Endothelial cell (in vitro differentiated cells): ENCODE measurements at places on chromosomes 12 and 14.

- no peak for DNase-seq
Measured at GRCh38 chr12:109443794-109444193, 33.3 kb downstream of the KCTD10 start.

GRCh38 chr14:68563251-68564131 lies 229.4 kb downstream of the ZFP36L1 start:
- no peak for DNase-seq

DNA sequence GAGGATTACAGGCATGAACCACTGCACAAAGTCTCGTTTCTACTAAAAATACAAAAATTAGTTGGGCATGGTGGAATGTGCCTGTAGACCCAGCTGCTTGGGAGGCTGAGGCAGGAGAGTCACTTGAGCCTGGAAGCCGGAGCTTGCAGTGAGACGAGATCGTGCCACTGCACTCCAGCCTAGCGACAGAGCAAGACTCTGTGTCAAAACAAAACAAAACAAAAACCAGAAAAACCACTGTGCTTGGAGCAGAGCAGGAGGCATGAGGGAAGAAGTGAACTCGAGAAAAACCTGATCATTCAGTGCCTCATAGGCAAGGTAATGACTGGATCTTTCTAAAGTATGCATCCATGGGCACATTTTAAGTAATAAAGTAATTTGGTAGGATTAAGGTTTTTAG lies 487.8 kb downstream of the KCNH5 start:
- DNase-seq: no peak

DNA sequence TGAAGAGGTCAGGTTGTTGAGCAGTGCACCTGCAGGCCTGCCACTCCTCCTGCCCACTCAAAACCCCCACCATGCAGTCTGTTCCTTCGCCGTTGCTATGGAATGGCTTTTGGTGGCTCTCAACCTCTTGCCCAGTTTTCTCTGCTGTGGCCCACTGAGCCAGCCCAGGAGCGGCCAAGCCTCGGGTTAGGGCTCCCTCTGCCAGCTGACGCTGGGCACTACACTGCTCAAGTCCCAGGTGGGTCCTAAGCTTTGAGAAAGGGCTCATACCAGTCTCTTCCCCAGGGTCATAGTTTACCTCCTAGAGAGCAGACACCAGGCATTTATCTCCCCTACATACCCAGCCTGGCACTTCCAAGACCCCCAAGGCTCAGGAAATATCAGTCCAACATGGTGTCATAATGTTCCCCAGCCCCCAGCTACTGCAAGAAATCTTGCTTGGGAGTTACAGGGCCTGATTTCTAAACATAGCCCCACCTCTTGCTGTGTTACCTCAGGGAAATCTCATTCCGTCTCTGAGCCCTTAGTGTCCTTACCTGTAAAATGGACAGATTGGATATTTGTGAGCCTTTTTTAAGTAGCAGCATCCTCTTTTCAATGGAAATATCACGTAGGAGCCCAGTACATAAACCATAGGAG lies 59.4 kb downstream of the TSPAN11 start:
- peak; percentile 79 for DNase-seq

- no peak for DNase-seq
Measured at GRCh38 chr12:44835641-44836379, 40.3 kb downstream of the NELL2 start.

GRCh38 chr12:23816394-23816851 lies 133.0 kb downstream of the SOX5 start:
- no peak for DNase-seq

DNA sequence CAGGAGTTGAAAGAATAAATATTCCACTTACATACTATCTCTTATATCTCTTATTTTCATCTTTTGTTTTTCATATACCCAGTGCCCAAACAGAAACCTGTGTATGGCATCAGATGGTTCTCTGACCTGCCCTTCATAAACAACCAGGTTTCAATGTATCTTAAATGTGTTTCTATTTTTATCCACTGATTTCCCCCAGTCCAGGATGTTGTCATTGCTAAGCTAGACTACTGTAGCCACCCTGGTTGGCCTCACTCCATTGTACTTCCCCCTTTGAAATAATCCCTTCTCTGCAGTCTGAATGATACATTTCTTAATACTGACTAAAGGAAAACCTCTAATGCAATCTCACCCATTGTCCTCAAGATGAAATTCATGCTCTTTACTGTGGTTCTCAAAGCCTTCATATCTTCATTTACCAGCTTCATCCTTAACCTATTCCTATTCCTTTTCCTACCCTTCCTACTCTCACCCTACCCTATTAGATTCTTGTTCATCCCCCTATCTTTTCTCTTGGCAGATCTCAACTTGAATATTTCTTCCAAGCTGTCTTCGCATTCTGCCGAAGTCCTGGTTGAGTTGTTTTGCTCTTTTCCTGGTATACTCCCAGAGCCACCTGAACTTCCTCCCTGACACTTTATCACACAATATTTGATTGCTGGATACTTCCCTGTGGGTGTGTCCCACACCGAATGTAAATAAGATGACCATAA lies 312.4 kb downstream of the FOXG1 start:
- no peak for DNase-seq

GRCh38 chr12:129067491-129067890 lies 214.2 kb downstream of the GLT1D1 start:
- DNase-seq: no peak

DNA sequence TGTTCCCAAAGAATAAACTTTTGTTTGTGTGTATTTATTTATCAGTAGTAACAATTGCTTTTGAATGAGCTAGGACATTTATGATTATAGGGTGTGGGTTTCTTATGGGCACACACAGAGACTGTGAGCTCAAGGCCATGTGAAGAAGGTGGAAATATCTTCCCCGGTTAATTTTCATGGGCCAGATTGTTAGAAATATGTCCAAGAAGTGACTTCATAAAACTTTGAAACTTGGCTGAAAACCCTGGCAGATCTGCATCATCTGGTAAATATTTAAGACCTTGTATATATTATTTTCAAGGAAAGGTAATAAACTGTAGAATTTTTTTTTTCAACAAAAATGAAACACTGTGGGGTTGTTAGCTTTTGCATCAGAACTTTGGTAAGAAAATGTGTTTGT lies 53.5 kb upstream of the RNU6-8 start:
- no peak for DNase-seq

- DNase-seq: peak; percentile 44
Measured at GRCh38 chr14:74478996-74479635, 14.0 kb downstream of the NPC2 start.

GRCh38 chr14:72965249-72965648 lies 39.0 kb downstream of the DCAF4 start:
- DNase-seq: no peak

DNA sequence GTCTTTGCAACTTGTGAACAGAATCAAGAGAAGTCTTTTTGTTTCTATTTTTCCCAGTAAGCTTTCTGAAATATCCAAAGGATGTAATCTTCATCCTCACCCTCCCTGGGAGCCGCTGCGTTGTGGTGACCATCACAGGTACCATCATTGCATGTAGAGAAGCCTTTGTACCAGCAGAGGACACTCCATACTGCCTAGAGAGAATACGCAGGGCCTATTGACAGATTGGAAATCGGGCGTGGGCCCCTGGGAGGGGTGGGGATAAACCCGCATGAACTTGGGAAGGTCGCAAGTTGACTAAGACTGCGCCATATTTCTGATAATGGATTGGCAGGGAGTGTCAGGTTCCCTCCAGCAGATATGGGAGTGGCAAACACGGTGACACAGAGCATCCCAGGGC lies 12.7 kb downstream of the KRT1 start:
- no peak for DNase-seq

DNA sequence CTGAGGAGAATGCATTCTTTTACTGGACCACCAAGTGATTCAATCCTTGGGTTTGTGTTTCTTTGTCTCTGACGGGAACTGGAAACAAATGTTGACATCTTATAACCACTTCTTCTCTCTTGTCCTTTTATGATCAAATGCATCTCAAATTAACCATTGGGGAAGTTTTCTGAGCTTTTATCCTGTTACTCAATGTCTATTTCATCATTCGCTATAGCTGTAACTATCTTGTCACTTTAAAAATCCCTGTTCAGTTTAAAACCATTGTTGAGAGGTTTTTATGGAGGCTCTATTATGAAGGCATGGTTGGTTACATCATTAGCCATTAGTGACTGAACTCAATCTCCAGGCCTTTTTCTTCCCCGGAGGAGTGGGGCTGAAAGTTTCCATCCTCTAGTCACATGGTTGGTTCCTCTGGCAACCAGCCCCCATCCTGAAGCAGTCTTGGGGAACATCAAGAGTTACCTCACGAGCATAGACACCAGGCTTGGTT lies 2.7 kb upstream of the CLEC6A start:
- DNase-seq: no peak

DNA sequence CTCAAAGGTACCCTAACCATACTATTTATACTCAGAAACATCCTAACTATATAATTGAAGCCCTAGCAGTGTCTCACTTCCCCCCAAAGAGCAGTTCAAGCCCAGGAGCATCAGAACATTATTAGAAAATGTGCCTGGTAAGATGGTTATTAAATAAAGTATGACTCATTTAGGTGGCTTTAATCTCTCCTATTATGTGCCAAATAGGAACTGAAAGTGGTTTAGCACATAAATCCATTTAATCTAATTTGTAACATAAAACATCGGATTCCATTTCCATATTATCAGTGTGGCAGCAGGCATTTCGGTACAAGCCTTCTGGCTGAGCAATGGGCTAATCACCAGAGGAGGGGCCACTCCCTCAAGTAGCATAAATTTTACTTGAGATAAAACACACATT lies 395.2 kb upstream of the TMTC1 start:
- no peak for DNase-seq

GRCh38 chr14:38775986-38776385 lies 327.0 kb downstream of the SEC23A start:
- no peak for DNase-seq

- no peak for DNase-seq
Measured at GRCh38 chr14:30227436-30227835, 299.8 kb upstream of the PRKD1 start.

GRCh38 chr14:75831455-75831854 lies 150.3 kb downstream of the TGFB3 start:
- DNase-seq: no peak

DNA sequence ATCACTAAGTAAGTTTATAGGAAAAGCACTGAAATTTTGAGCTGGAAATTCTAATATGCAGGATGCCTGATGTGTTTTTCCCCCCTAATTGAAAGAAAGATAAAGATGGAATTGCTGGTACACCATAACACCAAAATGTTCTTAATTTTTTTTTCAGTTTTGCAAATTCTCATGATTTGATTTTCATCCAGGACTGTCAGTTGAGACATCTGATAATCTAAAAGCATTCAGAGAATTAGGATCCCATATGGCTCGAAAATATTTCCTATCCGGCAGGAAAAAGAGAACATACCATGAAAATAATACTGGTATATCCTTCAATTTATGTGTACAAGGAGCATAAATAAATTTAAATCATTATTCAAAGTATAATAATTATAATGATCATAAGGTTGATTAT lies 452.1 kb downstream of the APAF1 start:
- no peak for DNase-seq

- no peak for DNase-seq
Measured at GRCh38 chr12:121888083-121888477, 510 bp upstream of the PSMD9 start.

- no peak for DNase-seq
Measured at GRCh38 chr14:54312166-54312801, 84.5 kb upstream of the CDKN3 start.

GRCh38 chr14:68790644-68791077 lies 2.2 kb downstream of the ZFP36L1 start:
- DNase-seq: no peak

- DNase-seq: no peak
Measured at GRCh38 chr12:50186681-50187080, 19.5 kb upstream of the CERS5 start.

DNA sequence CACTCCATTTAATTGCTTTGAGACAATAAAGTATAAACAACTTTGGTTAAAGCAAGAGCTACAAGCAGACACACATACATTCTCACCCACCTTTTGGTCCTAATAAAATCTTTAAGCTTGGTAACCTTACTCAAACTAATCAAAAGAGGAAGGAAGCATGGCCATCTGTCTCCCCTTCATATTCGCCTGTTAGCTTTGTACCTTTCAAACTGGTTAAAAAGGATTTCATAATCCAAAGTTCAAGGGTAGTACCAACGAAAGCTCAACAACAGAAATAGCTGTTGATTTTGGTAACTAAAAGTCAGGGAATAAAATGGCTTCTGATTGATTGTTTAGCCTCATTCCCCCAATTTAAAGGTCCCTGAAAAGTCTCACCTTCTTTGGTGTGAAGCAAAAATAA lies 456.9 kb downstream of the BCAT1 start:
- DNase-seq: no peak

DNA sequence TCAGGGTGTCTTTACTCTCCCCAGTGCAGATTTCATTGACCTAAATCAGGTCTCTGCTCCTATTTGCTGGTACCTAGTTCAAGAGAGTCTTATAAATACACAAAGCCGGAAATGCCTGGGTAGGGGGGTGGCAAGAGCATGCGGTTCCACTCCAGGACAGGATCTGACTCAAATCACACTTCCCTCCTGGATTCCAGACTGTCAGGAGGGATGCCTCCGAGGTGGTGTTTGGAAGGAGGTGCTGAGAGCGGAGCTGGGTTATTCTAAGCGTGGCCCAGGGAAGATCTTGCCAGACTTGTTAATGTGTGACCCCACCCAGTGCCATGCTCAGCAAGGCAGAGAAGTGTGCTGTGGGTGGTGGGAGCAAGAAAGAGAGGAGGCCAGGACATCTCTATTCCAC lies 49.8 kb downstream of the B4GALNT3 start:
- no peak for DNase-seq

DNA sequence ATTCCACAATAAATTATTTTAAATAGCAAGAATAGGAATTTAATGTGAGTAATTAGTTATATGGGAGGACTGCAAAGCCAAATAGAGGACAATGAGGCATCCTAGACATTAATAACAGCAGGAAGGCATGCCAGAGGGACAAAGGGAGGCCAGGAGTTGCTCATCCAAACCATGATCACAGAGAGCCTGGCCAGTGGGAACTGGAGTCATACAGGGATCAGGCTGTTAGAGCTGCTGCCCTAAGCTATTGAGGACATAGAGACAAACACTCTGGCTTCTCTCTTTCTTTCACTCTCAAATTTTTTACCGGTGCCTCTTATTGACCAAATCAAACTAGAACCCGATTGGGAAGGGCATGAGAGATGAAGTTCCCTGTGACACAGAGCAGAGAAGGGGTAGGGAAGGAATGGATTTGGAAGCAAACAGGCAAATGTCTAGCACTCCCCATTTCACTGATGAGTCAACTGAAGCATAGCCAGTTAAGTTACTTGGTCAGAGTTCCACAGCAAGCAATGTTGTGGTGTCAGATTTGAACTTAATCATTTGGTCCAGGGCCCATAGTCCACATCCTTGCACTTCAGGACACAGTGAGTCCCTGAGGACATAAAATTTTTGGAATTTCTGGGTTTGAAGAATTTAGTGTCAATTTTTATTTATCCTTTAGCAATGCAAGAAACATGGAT lies 17.9 kb upstream of the CFAP54 start:
- DNase-seq: no peak

GRCh38 chr12:24228371-24228770 lies 278.9 kb upstream of the SOX5 start:
- DNase-seq: no peak

- DNase-seq: peak; percentile 56
Measured at GRCh38 chr14:39469094-39469710, 37.0 kb upstream of the FBXO33 start.

DNA sequence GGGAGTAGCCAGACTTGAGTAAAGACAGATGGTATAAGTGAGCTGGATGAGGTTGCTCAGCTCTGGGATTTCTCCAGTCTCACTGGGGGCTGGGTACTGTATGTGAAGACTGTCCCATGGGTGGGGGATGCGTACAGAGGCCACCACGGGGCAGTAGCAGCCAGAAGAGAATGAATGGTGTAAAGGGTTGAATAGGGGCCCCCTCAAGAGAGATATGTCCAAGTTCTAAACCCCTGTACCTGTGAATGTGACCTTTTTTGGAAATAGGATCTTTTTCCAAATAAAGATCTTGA lies 21.8 kb upstream of the BCDIN3D start:
- DNase-seq: no peak
